ENCODE measurements at places on chromosomes 4 and X. TPM values are rescaled to one million over a fixed set of nuclear protein-coding genes. Genes with fewer than 3 reads are reported as not detected.

The MAGEE2 gene
- total RNA-seq: not detected

GRCh38 chr4:75038376-75038775, 105.5 kb downstream of the PARM1 start:
- no peak for DNase-seq

GRCh38 chr4:24245491-24245820, 338.9 kb downstream of the DHX15 start:
- no peak for DNase-seq

DNA sequence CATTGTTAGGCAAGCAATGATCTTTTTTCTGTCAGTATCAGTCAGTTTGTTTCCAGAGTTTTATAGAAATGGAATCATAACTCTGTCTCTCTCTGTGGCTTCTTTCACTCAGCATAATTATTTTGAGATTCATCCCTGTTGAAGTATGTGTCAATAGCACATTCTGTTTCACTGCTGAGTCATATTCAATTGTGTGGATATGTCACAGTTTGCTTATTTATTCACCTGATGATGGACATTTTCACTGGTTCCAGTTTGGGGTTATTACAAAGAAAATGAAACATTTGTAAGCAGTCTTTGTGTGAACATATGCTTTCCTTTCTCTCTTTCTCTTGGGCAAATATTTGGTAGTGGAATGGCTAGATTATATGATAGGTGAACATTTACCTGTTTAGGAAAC, 10.2 kb upstream of the ZNF718 start:
- no peak for DNase-seq

Measured in SJSA1 (cell line).